Right ventricle myocardium inferior (tissue), 1 donor: ENCODE measurements at places on chromosomes 3 and 15.

GRCh38 chr3:67819447-67819846 is 165.0 kb upstream of the SUCLG2 start:
- DNase-seq: no peak

DNA sequence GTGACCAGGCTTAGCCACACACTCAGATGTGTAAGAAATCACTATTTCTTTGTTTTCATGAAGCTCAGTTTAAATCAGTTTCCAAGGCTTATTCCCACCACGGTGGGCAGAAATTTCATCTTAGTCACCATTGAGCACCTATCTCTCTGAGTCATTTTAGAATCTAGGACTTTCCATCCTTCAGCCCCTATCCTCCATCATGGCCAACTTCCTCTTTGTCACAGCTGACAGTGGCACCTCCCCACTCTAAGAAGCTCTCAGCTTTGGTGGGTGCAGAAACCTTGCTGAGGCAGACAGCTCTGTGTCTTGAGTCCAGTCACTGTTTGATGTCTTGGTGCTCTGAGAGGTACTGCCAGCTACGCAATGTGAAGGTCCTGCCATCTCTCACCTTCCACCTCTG is 32.9 kb downstream of the SNTN start:
- DNase-seq: no peak

- no peak for DNase-seq
Observed at GRCh38 chr15:74391582-74392450, 24.4 kb upstream of the CYP11A1 start.

GRCh38 chr15:39510001-39510701 is 70.7 kb upstream of the THBS1 start:
- no peak for DNase-seq

GRCh38 chr3:30729936-30730335 is 123.5 kb downstream of the TGFBR2 start:
- DNase-seq: no peak

DNA sequence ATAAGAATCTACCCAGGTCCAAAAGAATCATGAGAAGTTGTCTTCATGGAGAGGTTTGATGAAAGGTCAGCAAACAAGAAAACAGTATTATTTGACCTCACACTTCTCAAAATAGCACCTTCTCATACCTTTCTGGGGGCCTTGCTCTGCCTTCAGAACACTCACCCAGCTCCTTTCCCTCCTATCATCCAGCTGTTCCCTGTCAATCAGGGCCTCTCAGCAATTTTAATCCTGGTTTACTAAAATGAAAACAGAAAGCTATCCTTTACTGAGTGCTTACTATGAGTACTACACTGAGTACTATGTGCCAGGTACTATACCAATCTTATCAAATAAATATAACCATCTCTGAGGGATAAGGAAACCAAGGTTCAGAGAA is 138.6 kb downstream of the GAP43 start:
- DNase-seq: no peak

GRCh38 chr3:37898424-37898823 is 36.7 kb downstream of the CTDSPL start:
- no peak for DNase-seq

- no peak for DNase-seq
Observed at GRCh38 chr3:64221571-64222257, 3.6 kb downstream of the PRICKLE2 start.

- DNase-seq: no peak
Observed at GRCh38 chr3:129563850-129564535, 21.0 kb downstream of the H1-8 start.

- DNase-seq: no peak
Observed at GRCh38 chr15:50077651-50078050, 41.4 kb downstream of the ATP8B4 start.

DNA sequence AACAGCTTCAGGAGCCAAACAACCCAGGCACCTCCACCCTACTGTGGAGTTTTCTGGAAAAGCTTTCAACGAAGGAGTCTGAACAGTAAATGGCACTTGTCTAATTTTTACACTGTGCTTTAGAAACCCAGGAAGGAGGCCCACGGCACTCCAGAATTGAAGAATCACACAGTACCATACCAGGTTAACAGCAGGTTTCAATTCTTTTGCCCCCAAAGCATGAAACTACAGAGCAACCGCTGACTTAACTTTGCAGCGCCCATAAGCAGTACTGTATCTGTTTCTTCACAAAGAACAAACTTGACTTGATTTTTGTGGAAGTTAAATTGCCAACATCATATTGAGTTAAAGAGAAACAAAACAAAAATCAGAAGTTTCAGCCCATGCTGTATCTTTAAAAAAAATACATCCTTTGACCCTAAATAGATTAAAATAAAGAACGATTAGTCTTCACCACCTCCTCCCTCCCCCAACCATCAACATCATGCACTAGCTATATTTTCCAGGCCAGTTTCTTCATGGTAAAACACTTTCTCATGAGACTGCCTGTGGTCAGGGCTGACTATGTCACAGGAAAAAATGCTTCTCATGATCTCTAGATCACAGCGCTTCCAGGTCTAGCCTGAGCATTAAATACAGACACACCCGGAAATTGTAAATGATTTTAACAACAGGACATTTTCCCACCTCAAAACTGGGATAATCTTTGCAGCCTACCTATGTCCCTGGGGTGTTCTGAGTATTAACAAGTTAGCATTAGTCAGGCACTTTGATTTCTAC is 456.3 kb downstream of the FOXP1 start:
- DNase-seq: no peak

DNA sequence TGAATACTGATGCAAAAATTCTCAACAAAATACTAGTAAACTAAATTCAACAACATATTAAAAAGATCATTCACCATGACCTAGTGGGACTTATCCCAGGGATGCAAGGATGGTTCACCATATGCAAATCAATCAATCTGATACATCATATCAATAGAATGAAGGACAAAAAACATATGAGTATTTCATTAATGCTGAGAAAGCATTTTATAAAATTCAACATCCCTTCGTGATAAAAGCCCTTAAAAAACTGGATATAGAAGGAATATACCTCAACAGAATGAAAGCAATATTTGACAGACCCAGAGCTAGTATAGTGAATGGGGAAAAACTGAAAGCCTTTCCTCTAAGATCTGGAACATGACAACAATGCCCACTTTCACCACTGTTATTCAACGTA is 43.0 kb upstream of the FBN1 start:
- no peak for DNase-seq

DNA sequence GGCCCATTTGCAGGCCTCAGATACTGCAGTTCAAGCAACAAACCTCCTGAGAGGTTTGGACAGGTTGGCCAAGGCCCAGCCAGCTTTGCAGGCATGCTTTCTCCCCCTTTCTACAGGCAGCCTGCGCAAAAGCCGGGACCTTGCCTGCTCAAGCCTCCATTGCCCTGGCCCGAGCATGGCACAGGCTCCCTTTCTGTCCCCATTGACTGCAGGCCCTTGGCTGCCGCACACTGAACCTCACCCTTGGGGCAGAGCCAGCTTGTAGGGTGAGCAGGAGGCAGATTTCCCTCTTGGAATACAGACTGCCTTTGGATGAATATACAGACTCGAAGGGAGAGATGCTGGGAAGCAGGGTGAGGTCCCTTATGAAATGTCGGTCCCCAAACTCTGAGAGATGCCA is 461.7 kb upstream of the PROK2 start:
- DNase-seq: peak; percentile 73

DNA sequence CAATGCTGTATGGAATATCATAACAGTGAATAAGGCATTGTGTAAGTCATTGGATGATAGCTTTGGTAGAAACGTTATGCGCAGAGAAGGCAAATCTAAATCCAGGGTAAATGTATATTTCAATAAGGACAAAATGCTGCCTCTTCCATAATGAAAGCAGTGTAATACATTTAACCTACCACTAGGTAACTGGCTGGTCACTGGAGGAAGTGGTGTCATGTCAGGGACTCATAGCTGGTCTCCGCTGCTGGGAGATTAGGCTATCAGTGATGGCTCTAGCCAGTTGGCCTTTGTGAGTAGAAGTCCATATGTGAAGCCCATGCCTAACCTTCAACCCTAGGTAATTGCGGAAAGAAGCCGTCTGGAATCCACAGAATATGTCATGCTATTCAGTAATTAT is 140.9 kb downstream of the NLGN1 start:
- no peak for DNase-seq

- DNase-seq: no peak
Observed at GRCh38 chr3:27293939-27294338, 75.2 kb downstream of the NEK10 start.

- DNase-seq: no peak
Observed at GRCh38 chr15:43930556-43930955, 103.8 kb downstream of the WDR76 start.

DNA sequence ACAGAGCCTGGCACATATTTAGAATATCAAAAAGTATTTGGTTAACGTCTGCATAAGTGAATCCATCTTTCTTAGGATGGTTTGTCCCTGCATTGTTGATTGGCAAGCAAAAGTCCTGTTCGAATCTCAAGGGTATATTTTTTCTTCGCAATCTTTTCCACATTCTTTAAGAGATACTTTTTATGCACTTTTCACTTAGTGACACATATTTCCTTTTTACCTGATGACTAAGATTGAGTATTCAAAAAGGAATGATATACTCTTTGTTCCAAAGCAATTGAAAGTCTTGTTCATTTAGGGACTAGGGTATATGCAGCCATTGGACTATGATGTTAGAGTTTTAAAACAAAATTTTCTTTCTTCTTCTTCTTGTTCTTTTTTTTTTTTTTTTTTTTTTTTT is 349.9 kb downstream of the NLGN1 start:
- DNase-seq: no peak

GRCh38 chr15:63371297-63371918 is 10.2 kb downstream of the CA12 start:
- no peak for DNase-seq

- no peak for DNase-seq
Observed at GRCh38 chr3:23760871-23761373, 44.8 kb upstream of the UBE2E1 start.

DNA sequence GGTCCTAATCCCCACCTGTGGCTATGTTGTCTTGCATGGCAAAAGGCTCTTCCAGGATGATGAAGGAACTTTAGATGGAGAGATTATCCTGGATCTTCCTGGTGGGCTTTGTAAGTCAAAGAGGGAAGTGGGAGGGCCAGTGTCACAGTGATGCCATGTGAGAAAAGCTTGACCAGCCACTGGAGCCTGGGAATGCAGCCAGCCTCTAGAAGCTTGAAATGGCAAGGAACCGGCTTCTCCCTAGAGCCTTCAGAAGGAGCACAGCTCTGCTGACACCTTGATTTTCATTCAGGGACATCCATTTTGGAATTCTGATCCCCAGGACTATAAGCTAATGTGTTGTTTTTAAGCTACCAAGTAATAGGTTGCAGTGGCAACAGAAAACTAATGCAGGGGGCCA is 58.3 kb downstream of the CLEC3B start:
- DNase-seq: no peak

- DNase-seq: no peak
Observed at GRCh38 chr15:59657635-59658125, 365 bp upstream of the GTF2A2 start.

DNA sequence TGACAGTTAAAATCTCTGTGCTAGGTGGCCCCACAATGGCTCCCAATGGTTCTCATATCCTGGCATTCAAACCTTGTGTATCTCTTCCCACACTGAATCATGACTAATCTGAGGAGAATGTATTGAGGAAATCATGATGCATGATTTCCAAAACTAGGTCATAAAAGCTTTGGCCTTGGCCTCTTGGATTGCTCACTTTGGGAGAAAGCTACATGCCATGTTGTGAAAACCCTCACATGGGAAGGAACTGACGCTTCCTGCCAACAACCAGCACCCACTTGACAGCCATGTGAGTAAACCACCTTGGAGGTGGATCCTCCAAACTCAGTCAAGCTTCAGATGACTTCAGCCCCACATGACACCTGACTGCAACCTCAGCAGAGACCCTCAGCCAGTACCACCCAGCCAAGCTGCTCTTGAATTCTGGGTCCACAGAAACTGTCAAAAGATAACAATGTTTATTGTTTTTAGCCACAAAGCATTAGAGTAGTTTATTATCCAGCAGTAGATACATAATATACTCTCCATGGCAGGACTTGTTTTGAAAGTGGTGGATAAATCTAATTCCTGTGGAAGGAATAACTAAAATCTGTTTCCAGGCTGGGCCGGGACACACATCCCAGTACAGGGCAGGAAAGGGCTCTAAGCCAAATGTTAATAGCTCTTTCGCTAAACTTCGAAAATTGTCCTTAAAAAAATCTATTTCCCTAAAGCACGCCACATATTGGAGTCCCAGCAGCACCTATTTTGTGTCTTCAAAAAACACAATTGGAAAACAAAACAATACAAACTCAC is 1.0 kb upstream of the ZNF620 start:
- no peak for DNase-seq

DNA sequence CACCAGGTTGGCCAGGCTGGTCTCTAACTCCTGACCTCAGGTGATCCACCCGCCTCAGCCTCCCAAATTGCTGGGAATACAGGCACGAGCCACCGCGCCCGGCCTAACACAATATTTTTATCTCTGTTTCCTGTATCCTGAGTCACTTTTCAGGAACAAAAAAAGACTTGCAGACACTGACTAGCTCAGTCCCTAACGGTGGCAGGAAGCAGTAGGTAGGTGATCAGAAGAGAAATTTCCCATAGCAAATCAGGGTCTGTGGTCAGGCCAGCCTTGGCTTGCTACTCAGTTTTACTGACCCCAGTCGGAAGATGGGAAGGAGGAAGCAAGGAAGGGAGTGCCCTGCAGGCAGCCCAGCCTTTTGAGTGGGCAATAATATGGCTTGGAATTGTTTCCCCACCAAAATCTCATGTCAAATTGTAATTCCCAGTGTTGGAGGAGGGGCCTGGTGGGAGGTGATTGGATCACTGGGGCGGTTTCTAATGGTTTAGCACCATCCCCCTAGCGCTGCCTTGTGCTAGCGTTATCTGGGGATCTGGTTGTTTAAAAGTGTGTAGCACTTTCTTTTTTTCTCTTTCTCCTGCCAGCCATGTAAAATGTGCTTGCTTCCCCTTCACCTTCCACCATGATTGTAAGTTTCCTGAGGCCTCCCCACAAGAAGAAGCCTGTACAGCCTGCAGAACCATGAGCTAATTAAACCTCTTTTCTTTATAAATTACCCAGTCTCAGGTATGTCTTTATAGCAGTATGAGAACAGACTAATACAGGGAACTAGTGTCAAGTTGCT is 19.5 kb upstream of the CDCP1 start:
- no peak for DNase-seq

GRCh38 chr3:130459944-130460343 is 57.0 kb upstream of the COL6A6 start:
- DNase-seq: no peak
